ENCODE measurements at places on chromosomes 2 and 18.

DNA sequence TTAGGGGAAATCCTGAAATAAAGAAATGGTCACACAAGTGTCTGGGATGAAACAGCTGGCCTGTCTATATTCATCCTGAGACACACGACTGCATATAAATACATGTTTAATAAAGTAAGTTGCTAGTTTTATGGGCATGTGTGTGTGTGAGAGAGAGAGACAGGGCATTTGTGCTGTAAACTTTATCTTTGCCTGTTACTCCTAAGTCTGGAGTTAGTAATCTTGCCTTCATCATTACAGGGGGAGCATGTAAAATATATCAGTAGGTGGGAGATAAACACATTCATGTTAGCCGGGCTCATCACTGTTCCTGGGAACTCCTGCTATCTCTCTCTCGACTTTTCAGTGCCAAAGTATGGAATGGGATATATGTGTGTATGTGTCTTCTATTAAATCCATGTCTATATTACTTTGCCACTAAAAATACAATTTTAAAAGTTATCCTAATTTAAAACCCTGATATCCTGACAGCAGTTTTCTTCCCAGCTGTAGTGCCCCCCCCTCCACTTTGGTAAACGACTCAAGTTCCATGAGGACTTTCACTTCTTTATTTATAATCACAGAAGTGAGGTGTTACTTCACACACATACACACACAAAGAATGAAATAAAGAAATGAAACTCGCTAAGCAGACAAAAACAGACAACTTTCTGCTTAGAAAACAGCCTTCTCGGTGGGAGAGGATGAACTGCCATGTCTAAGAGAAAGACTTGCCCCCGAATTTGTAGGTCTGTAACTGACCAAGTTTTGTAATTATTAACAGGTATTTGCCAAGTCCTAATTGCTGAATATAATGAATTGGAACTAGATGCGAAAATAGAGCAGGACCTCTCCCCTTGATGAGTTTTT, 947 bp downstream of the ZEB2 start:
- no peak for DNase-seq

GRCh38 chr2:230668184-230668938, 44.3 kb upstream of the CAB39 start:
- no peak for DNase-seq

DNA sequence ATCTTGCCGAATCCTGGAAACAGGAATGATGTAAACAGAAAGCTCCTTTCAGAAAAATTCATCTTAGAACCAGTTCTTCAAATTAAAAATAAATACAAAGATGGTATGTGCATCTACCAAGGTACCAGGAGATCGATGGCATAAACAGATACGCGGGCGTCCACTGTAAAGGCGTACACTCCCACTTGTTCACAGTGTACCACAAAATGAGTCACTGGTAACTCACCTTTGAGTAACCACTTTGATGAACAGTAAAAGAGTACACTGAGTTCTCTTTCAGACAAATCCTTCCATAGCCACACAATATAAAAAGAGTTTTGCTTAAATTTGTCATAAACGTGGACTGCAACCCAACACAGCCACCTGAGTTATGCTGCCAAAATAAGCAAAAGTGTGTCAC, 128.3 kb downstream of the DNER start:
- DNase-seq = no peak

DNA sequence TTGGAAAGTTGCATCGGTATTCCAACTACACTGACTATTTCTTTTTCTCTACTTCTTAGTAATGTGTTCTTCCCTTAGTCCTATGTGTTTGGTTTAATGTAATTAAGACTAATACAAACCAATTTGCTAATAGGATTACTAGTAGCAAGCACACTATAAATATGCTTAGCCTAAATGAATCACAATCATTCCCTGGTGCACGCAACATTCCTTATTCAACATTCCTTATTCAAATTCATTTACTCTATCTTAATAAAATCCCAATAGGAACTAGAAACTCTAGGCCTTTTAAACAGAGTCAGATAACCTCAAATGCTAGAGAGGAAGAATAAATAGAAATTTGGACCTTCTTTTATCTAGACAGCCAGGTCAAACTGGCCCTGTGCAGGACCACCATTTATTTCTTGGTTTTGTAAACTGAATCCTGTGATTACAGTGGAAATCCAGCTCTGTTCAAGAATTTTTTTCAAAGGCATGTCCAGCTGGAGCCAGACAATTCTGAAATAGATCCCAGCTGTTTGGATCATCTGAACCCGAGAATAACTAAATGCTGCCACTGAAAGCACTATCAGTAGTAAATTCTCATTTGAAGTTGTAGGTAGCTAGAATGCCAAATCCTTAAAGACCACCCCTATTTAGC, 103.1 kb downstream of the PPP1R1C start:
- DNase-seq = no peak

DNA sequence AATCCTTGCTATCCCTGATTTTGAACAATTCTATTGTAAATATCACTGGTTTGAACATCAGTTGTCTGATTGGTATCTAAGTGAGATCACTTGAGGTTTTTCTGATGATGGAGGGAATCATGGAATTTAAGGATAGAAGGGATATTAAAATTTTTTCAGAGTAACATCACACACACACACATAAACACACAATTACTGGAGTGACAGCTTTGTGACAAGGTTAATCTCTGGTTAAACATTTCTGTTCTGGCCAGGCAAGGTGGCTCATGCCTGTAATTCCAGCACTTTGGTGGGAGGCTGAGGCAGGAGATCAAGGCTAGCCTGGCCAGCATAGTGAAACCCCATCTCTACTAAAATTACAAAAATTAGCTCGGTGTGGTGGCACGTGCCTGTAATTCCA, 85.3 kb downstream of the SOCS6 start:
- no peak for DNase-seq

Measured in activated CD8-positive, alpha-beta memory T cell treated with anti-CD3 and anti-CD28 coated beads for 1 hour (primary cell).